M059J (cell line): ENCODE measurements at places on chromosomes 2 and 18. TPM values are rescaled to one million over a fixed set of nuclear protein-coding genes. Genes with fewer than 3 reads are reported as not detected.

The STPG4 gene
- total RNA-seq, result 1.0 TPM in 1 of 2 replicates, not detected in the other

The DAPL1 gene
- total RNA-seq, result 2.2 TPM in 1 of 2 replicates, not detected in the other

DNA sequence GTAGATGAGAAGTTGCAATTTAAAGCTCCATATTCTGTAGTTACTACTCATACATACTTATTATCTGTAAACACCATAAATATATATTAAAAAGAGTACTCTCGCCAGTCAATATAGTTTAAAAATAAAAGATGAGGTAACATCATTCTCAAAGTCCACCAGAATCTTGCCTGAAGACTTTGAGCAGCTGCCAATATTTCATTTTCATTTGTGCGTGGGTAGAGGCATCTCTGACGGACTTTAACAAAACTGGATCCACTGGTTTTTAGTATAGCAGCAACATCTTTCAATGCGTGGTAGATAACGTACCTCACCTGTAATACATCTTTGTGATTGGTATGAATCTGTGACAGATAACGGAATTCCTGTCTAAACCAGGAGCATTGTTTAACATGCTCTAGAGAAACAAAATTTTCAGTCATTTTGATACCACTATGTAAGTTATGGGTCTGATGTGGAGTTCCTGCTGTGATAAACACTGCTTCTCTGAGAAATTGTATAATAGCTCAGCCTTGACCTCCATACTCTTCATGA is 45.0 kb downstream of the WDR75 start:
- DNase-seq, result no peak

The PREPL gene
- 23.8 and 31.2 TPM in 2 replicates for total RNA-seq

GRCh38 chr18:79533146-79533545 is 137.4 kb downstream of the NFATC1 start:
- no peak for DNase-seq

DNA sequence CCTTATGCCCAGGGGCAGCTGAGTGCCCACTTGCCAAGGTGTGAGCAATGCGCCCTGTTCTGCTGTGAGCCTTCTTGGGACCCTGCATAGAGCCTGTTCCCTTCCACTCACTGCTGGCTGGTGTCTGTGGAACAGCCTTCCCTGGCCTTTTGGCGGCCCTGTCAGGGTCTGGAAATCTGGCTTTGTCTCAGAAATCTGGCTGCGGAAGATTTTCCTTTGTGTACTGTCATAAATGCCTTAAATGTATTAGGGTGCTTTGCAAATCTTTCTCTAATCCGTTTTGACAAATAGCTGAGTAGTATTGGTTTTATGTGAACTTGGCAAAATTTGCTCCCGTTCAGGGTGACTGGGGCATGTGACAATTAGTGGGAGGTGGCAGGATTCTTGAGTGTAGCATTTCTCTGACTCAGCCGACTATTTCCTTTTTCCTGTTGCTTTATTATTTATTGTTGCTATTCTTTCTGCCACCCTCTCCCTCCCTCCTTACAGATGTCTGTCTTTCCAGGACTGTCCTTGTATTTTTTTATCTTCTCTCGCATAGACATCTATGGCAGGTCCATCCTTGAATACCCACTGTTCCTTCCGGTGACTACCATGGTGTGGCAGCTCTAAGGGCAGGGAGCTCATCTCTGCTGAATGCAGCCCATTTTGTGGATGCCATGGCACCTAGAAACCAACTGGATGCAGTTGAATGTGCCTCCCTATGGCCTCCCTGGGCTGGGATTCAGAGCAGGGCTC is 41.8 kb downstream of the LDLRAD4 start:
- DNase-seq, result peak; percentile 51

DNA sequence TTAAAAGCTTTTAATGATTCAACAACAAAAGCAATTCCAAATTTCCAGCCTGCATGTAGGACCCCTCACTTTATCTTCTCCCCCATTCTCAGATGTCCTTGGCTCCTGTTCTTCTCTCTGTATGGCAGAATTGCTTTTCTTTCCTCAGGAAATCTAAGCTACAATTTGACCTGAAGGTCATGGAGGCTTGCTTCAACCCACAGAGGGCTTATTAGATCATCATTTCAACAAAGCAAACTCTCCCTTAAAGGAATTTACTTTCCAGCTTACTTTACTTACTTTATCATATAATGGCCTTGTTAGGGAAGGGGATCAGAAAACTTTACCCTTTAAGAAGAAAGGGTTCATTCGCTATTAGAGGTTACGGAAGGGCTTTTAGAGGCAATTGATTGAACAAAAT is 211.5 kb downstream of the RAD51AP2 start:
- peak; percentile 11 for DNase-seq

DNA sequence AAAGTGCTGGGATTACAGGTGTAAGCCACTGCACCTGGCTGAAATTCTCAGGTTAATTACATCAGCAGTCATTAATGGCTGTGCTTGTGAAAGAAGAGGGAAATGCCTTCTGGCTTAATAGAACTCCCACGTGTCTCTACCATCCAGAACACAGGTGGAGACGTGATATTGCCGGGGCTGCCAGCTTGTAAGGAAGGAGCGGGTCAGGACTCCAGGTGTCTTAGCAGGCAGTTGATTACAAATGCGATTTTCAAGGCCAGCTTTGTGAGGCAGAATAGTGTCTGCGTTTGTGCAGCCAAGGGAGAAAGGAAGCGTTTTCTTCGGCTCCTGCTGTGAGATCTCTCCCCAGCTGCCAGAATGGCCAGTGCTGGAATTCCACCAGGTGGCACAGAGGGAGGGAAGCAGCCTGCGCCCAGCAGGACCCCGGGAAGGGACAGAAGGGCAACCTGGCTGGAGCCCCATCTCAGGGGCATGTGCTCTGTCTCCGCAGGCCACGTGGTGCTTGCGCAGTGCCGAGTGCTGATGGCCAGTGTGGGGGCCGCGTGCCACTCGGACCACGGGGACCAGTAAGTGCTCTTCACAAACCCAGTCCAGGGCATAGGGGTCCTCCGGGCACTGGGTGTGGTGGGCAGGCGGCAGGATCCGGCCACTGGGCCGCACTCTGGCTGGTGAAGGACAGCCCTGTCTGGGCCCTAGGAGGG is 3.7 kb upstream of the ESPNL start:
- DNase-seq, result no peak

DNA sequence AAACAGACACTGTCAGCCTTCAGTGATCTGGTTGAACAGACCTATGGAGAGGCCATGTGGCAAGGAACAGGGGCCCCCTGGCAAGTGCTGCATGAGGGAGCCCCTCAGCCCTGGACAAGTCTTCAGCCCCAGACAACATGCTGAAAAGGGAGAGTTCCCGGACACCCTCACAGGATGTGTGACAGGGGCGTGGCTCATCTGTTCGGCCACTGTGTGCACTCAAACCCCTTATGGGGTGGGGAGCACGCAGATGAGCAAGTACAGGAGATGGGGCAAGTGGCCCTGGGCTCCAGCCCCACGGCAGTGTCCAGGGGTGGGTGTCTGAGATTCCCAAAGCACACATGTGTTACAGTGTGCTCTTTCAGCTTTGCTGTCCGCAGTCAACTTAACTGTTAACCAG is 35.4 kb upstream of the MPPE1 start:
- no peak for DNase-seq

The SATB2 gene
- total RNA-seq, result 7.5 and 7.8 TPM in 2 replicates

GRCh38 chr18:55116863-55117262 is 157.6 kb upstream of the CCDC68 start:
- DNase-seq, result no peak

DNA sequence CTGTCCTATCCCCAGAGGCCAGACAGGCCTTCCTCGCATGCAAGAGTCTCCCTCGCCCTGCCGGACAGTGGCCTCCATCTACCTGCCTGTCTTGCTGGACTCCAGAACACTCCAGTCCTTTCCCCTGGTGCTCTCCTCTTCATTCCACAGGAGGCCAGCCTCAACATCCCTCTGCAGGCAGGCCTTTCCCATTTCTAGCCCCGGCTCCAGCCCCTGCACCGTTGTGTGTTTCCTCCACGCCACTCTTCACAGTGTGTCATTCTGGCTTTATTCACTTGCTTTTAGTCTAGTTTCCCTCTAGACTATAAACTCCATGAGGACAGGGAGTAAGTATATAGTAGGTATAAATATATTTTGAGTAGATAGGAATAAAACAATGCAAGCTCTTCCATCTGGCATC is 81.2 kb downstream of the LOXHD1 start:
- no peak for DNase-seq

The UGT1A9 gene
- 0.07 TPM in 1 of 2 replicates, not detected in the other for total RNA-seq

The SH2D6 gene
- total RNA-seq, result not detected in 2 replicates

DNA sequence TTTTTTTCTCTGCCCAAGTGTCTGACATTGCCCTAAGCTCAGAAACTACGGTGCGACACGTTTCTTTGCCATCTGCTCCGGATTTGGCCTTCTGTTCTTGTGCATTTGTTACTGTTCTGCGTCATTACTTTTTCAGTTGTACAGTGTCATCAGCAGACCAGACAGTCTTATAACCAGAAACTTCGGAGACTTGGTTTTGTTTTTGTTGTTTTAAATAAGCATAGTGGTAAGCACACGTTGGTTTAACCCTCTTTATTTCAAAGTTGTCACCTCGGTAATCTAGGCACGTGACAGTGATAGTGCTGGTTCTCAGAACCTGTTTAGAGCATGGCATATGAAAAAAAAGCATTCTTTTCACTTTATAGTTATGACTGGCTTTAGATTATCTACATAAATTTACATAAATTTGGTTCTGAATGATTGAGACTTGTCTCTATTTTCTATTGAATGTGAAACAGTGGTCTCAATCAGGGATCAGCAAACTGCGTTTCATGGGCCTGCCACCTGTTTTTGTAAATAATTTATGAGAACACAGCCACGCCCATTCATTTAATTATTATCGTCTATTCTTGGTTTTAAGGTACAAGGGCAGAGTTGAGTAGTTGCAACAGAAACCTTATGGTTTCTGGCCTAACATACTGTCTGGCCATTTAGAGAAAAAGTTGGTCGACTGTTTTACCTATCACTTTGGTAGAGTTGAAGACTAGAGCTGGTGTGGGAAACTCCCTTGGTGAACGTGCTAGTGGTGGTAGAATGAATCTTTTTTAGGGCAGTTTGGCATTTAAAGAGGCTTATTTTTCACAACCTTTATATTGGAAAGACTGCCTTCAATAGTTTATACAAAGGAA is 106.5 kb downstream of the ZNF532 start:
- DNase-seq, result no peak

DNA sequence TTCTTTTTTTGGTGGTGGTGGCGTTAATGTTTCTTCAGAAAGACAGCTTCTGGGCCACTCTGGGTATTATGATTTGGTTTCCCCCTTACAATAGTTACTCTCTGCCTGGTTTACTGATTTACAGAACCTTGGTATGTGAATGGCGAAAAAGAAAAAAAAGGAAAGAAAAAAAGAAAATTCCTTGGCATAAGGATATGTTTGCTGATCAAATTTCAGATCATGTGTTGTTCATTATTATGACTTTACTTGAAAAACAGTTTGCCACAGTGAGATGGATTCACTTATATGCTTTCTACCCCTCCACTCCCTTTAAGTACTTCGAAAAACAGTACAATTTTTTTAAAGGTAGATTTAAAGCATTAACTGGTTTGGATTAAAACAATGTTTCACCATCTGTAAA is 21.0 kb downstream of the BCL11A start:
- DNase-seq, result no peak

DNA sequence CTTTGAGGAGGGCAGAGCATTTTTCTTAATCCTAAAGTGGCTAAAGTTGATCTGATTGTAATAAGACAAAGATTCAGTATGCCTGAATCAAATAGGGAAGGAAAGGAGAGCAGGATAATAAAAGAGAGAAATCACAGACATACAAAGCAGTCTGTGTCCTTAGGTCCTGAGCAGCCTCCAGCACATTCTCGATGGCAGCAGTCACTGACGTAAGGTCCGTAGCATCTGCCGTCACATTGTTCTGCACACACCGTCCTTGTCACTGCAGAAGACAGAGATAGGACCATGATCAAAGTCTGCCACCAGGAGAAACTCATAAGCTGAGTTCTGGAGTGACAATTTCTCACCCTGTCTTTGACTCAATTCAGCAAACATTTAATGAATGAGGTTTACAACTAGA is 813.7 kb downstream of the ERBB4 start:
- DNase-seq, result no peak

- no peak for DNase-seq
Observed at GRCh38 chr2:180763263-180763989, 217.0 kb upstream of the UBE2E3 start.

DNA sequence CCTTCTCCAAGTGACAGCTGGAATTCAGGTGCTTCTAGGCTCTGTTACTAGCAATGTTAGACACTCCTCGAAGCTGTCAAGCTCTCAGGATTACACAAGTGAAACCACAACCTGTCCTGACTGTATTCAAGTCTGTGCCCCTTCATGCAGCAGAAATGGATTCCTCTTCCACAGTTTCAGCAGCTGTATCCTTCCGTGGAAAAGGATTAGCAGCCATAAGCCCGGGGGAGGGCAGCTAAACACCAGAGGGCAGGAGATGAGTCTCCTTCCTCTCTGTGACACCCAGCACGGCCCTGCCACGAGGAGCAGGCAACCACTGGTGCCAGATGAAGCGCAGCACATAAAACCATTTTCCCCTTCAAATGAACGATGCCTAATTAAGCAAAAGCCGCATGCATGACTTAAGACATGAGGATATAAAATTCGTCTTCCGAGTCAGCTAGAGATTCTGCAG is 1.2 kb downstream of the ST3GAL5 start:
- peak; percentile 61 for DNase-seq

GRCh38 chr2:238255636-238256035 is 15.8 kb upstream of the HES6 start:
- DNase-seq, result no peak

The PDE1A gene
- total RNA-seq, result 3.7 and 4.8 TPM in 2 replicates

GRCh38 chr2:101120124-101120996 is 30.8 kb downstream of the TBC1D8 start:
- DNase-seq, result peak; percentile 96

GRCh38 chr18:39793609-39794008 is 2161.4 kb upstream of the PIK3C3 start:
- DNase-seq, result no peak

GRCh38 chr2:111007757-111008688 is 112.7 kb upstream of the BCL2L11 start:
- no peak for DNase-seq

The NCKAP5 gene
- 3.6 and 6.5 TPM in 2 replicates for total RNA-seq

GRCh38 chr2:71253476-71253875 is 26.6 kb upstream of the PAIP2B start:
- DNase-seq, result no peak

DNA sequence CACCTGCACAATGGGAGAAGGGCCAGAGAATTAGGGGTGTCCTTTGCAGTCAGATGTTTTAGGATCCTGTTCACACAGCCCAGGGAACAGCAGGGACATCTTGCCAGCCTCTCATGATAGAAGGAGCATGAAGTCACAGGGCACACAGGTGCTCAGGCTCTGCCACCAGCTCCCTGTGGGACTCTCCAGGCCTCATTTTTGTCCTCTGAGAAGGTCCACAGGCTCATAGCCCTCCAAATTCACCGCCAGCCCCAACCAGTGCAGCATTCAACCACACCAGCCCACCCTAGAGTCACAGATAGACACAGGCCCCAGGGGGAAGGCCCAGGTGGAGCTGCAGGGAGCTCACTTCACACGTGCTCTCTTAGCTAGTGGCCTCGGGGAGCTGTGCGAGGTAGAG is 391.7 kb downstream of the TNS1 start:
- DNase-seq, result no peak

The KCTD1 gene
- 18.0 and 25.8 TPM in 2 replicates for total RNA-seq

The REG3A gene
- not detected in 2 replicates for total RNA-seq
